ENCODE measurements at places on chromosomes 5 and 9.

- DNase-seq: no peak
These were observed 92.7 kb downstream of the FBXL7 start for GRCh38 chr5:15592728-15593127.

DNA sequence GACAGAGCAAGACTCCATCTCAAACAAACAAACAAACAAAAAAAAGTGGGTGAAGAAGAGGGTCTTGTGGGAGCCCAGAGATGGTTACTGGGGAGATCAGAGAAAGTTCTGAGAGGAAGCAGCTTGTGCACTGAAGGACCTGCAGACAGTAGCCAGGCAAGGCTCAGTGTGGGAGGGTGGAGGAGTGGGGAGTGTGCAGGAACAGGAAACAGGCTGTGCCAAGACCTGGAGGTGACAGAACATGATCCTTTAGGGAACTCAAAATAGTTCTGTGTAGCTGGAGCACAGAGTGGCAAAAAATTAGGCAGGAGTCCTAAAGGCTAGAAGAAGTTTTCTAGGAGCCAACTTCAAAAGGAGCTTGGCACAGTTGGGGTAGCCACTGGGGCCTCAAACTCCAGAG, 19.2 kb upstream of the NANS start:
- DNase-seq: no peak

GRCh38 chr5:10892147-10892910, 131.3 kb upstream of the DAP start:
- no peak for DNase-seq

GRCh38 chr5:135037519-135038204, 3.6 kb upstream of the PITX1 start:
- no peak for DNase-seq

GRCh38 chr9:35797311-35798109, 6.1 kb downstream of the NPR2 start:
- DNase-seq: no peak

- no peak for DNase-seq
These were observed 335.3 kb downstream of the MLLT3 start for GRCh38 chr9:20286969-20287368.

DNA sequence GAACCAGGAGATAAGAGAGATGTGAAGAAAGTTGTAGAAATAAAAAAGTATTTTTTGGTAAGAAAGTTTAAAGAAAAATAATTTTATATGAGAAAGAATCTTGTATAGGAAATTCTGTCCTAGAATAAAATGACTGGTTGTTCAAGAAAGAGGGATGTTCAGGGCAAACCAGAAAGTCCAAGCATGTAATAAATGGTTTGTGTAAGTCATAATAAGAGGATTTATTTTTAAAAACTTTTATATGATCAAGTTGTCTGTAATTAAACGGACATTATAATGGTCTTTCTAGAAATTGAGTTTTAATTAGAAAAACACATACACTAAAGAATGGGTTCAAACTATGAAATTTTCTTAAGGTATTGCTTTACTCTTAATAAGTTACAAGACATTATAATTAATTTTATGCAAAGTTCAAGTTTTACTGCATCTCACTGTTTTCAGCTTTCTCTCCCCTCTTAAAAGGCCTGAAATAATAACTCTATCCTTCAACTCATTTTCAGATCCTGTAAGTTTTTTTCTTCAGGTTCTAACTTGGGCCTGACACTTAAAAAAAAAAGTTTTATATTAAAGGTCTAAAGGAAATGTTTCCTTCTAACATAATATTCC, 56.1 kb upstream of the ZNF300 start:
- no peak for DNase-seq

DNA sequence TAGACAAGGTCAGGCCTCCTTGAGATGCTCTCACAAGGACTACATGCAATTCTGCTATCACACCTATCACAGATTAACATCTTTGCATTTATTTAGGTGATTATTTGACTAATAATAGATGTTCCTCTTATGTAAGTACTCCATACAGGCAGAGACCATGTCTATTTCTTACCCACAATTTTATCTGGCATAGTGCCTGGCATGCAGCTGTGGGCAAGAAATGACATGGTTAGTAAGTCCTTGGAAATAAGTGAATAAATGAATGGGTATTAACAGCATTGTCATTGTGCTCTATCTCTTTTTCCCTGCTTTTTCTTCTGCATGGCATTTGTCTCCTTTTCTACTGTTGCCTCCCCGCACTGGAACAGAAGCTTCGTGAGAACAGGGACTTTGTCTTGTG, 49.4 kb downstream of the SLC22A5 start:
- DNase-seq: no peak

DNA sequence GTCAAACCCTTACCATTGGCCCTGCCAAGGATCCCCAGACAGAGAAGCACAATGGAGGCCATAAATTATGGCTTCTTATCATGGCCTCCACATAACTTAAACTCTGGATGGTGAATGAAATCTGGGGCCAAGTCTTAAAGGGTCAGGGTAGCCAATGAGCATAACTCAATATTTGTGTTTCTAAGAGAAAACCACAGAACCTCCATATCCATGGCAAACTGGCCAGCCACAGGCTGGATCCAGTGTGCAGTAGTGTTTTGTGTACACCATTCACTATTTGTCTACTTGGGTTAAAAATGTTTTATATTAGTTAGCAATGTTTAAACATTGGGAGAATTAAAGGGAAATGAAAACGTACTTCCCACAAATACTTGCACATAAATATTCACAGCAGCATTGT, 60.8 kb downstream of the CDO1 start:
- no peak for DNase-seq

DNA sequence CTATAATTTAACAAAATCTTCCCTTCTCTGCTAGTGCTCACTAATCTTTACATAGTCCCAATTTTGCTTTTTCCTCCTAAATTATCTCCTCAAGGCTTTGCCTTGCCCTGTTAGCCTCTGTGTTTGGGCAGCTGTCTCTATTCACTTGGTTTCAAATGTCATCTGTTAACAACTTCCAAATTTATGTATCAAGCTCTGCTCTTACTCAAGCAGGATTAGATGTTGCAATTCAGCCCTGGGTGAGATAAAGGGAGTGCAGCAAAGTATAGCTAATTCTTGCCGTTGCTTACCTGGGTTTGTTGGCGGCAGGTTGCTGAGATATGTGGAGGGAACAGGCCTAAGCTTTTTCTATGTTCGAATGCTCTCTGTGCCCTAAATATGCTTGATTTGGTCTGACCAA, 483.8 kb downstream of the DMAC1 start:
- DNase-seq: no peak

DNA sequence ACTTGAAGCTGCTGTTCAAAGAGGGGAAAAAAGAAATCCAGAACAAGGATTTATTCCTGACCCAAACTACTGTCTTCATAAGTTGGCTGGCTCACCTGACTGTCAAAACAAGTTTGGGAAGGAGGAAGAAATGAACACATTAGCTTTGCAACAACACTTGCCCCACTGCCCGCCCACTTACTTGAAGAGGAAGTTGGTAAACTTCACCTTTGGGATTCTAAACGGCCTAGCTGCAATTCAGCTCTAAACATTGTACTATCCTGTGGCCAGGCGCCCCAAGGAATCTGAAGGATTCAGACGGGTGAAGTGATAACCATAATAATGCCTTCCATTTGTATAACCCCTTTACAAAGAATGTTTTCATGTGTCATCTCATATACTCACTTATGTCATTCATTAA, 199.4 kb downstream of the ARRDC3 start:
- DNase-seq: no peak

GRCh38 chr5:116583862-116584222, 9.2 kb upstream of the SEMA6A start:
- no peak for DNase-seq

DNA sequence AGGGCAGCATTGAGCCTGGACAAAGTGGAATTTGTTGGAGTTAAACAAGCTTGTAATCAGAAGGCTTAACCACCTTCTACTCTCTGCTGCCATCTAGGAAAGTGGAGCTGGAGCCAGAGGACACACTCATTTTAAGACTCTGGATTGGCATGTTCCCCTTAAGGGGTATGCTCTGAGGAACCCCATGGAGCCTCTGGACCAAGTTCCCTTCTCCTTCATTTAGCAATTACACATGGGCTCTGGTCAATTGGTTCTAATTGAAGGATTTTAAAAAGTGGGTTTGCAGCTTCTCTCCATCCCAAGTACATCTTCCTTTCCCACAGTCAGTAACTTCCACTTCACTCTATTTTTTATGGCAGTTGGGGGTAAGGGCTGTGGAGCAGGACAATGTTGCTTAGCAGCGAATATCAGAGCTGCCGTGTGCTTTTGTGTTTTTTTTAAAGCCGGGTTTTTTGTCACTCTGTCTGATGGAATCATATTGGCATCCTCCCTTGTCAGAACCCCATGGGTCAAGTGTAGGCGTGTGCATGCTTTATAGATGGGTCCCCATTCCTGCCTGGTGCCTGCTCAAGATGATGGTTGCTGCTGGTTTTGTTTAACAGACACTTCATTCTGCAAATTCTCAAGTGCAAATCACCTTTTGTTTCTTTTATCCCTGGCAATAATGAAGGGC, 330.7 kb upstream of the ADAMTSL1 start:
- DNase-seq: no peak

DNA sequence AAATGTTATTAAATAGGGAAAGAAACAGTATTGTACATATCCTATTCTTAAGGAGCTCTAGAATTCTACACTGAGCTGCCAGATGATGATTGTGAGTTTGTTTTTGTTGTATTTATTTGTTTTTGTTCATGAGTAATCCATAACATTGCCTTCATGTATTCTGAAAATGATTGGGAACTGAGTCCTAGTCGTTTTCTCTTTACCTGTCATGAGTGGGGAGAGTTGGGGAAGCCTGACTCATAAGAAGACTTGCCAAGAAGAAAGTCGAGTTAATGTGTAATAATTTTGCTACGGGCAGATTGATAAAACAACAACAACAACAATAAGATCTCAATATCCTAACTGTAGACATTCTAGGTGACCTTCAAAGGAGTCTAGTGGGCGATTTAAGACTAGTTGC, 103.8 kb downstream of the ANKRD55 start:
- DNase-seq: no peak

- no peak for DNase-seq
These were observed 22.3 kb upstream of the ALDH1B1 start for GRCh38 chr9:38370176-38370575.

DNA sequence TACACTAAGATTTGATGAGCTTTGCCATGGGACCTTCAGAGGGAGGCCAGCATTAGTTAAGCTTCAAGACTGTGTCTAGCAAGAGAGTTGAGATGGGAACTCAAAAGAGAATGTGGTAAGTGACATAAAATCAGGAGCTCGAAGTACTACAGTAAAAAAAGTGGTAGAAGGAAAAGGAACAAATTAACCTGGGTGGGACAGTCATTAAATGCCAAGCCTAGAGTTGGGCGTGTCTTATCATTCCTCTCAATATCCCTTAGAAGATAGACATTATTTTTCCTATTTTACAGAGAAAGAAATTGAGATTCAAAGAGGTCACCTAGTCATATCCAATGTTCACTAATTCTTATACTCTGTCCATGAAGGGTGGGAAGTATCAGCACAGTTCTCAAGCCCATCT, 3.3 kb upstream of the TXN start:
- DNase-seq: no peak

GRCh38 chr5:29697278-29697677, 1496.2 kb upstream of the CDH6 start:
- DNase-seq: no peak

DNA sequence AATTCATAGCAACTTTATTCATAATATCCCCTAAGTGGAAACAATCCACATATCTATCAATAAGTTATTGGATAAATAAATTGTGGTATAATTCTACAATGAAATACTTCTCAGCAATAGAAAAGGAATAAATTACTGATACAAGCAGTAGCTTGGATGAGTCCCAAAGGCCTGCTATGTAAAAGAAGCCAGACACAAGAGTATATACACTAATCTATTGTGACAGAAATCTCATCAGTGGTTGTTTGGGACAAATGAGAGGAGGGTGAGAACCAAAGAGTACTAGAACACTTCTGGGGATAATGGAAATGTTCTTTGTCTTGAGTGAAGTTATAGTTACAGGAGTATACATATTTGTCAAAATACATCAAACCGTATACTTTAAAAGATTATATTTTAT, 119.3 kb downstream of the SNCAIP start:
- no peak for DNase-seq

DNA sequence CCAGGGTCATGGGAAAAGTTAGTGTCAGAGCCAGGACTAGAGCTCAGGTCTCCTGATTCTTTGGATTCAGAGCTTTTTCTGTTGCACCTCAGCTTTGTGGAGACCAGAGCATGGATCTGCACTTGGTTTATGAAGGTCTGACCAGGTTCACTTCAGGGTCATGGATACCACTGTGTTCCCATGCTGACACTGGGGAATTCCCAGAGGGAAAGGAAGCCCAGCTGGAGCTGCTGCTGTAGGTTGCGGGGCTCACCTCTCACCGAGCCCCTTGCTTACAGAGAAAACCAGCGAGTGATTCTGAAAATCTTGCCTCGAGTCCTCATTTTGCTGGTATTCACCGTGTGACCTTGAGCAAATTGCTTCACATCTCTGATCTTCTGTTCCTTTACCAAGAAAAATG, 83.0 kb downstream of the RGS3 start:
- no peak for DNase-seq

DNA sequence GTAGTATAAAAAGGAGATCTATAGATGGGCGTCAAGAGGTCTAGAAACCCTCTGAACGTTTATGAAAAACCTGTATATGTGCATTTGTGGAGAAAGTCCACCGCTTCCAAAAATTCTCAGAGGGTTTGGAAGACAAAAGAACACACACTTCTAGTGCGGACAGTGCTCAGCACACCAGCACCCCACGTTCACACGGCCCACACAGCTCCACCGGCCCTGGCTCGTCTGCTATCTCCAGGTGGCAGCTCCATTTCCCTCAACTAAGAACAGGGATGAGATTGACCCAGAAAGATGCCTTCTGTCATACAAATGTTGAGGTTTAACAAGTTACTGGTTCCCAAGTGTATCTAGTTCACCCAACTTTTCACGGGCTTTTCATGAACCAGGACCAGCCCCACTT, 255.1 kb downstream of the NR2F1-AS1 start:
- no peak for DNase-seq

DNA sequence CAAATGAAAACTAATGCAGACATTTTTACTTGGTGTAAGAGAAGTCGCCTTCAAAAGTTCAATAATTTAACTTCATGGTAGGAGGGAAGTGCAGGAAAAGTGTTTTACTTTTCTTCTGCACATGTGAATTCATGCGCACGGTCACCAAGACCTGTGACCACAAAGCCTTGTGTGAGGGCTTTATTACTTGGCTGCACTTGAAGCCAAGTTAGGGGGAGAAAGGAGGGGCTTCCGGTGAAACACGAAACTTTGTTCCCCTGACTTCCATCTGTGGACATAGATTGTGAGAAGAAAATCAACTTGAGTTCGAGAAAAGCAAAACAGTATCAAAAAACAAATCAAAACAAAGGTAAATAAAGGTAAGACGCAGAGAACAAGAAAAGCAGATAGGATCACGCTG, 239.9 kb downstream of the ROR2 start:
- DNase-seq: no peak

DNA sequence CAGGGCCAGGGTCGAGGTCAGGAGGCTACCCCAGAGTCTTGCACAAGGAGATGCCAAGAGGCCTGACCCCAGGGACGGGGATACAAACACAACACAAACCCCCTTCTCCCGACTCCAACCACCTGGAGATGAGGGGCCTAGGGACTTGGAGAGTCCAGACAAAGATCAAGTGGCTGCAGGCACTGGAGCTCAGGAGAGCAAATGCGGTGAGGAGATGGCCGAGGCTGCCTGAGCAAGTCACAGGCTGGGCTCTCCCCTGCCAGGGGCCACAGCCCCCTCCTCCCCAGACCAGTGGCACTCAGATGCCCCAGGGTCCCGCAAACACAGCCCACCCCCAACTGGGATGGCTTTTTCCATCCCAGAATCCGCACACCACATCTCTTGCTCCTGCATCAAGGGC, 15.8 kb downstream of the SH3GLB2 start:
- no peak for DNase-seq

GRCh38 chr9:96417051-96417586, 1.1 kb downstream of the ZNF367 start:
- peak; percentile 85 for DNase-seq

Measured in naive thymus-derived CD8-positive, alpha-beta T cell (primary cell).